Right renal cortex interstitium (tissue), 3 donors: ENCODE measurements at places on chromosomes 11 and 22. TPM values are rescaled to one million over a fixed set of nuclear protein-coding genes. Genes with fewer than 3 reads are reported as not detected.

C11orf86 gene
- polyA plus RNA-seq = not detected

C11orf91 gene
- not detected for polyA plus RNA-seq

APOL4 gene
- polyA plus RNA-seq = 8.8 TPM

COX8A gene
- 196 TPM for polyA plus RNA-seq

DNA sequence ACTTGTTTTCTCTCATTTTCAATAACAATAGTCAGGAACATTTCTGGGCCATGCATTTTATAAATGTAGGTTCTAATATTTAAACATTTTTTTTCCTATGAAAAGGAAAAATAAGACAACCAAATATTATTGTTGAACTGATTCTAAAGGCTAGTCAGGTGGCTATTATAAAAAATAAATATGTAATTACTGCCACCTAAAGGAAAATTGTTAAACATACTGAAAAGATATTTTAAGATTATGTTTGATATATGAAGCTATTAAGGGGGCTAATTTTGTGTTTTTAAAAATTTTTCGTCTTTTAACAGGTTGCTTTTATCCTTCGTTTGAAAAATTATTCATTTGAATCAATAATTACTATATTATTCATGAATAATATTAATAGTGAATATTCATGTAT lies 62.2 kb upstream of the FDX1 start:
- no peak for DNase-seq

GRCh38 chr22:32509045-32509444 lies 34.4 kb downstream of the FBXO7 start:
- no peak for DNase-seq

GRCh38 chr22:37470087-37470445 lies 16.1 kb downstream of the MFNG start:
- DNase-seq = no peak

DNA sequence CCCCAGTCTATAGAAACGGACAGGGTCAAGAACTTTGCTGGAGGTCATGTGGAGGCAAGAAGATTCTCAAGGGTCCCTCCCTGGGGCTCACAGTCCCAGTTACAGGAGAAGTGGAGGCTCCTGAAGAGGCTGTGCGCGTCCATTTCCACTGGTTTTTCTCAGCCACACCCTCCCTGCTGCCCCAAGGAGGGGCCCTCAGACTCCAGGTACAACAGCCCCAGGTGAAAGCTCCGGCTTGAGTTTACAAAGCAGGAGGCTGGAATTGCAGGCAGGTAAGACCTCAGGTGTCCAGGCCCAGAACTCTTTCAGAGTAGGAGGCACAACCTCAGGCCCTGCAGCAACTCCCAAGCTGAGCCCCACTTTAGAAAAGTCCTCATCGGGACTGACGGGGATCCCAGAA lies 3.1 kb downstream of the SHANK2 start:
- no peak for DNase-seq

DNA sequence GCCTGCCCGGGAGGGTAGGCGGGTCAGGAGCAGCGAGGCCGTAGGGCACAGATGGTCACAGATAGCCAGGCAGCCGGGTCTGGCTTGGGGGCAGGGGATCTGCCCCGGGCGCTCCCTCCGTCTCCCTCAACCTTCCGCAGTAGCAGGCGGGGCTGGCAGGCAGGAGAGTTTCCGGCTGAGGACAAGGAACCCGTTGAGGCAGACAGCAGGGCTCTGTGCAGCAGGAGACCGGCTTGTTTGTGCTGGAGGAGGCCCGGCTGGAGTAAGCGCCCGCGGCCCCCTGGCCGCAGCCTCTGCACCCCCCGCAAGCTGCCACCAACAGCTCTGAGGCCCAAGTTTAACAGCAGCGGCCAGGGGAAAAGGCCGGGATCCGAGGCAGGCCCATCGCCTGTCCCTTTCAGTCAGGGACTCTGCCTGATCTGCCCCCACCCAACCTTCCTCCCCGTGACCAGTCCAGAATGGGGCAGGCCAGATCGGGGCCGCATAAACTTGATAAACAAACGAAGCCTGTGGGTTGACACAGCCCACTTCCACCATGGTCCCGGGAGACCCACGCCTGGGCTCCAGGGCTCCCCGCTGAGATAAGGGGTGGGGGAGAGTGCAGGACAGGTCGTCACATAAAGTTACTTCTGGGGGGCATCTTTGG lies 13.6 kb downstream of the SCARF2 start:
- DNase-seq = no peak

DNA sequence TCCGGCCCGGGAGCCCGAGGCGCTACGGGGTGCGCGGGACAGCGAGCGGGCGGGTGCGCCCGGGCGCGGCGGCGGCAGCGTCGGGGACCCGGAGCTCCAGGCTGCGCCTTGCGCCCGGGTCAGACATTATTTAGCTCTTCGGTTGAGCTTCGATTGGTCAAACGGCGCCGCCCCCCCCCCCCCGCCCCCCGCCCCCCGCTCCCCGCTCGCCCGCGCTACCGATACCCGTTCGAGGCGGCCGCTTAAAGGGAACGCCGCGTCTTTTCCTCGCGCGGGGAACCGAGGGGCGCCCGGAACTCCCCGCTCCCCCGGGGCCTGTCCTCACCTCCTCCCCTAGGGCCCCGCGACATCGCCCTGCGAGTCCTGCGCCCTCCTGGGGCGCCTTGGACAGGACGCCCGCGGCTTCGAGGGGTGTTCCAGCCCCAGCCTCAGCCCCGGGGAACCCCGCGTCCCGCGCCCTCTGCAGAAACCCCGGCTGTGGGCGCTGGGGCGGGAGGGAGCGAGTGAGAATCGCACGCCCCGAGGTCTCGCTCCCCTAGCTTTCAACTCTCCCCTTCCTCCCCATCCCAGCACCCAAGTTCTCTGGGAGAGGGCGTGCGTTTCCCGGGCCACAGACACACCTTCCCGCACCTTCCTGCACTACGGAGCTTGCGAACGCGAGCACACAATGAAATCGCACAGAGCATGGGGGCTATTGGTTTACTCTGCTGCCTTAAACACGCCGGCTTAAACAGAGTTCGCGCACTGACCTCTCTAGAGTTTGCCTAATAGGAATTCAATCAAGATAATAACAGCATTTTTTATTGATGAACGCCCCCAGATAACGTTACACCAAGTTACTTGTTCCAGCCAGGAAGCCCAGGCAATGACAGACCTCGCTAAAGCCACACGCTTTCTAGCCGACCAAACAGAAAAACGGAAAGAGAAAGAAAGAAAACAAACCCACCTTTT lies at the start of gene BDNF:
Gene BDNF (minus strand): TSS at position 105 of the 951 bp plus-strand sequence. CDS start 41,891 bp downstream, outside the sequence.
- no peak for DNase-seq

- DNase-seq = no peak
Observed at GRCh38 chr11:71268706-71269321, 16.4 kb upstream of the SHANK2 start.
